ENCODE measurements at places on chromosomes 4 and X.

DNA sequence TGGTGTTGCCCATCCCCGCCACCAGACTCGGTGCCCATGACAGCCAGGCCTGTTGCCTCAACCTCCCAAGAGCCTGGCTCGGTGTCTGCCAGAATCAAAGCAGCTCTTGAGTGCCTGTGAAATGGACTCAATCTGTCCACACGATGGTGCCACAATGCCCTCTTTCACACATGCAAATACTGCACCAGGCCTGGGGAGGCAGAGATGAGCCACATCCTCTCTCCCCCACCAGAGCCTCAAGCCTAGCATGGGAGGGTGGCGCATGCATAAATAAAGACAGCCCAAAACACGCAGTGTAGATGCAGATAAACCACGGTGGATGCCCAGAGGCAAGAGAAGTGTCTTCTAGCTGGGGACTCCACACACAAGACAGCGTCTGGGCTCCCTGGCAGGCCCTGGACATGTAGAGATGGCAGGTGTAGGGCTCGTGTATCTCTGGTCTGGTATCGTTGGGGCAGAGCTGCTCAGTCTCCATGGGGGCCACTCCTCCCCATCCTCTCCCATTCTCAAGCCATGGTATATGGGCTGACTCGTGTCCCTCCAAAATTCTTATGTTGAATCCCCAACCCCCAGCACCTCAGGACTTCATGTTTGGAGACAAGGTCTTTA is 65.6 kb downstream of the JAKMIP1 start:
- peak; percentile 73 for DNase-seq

DNA sequence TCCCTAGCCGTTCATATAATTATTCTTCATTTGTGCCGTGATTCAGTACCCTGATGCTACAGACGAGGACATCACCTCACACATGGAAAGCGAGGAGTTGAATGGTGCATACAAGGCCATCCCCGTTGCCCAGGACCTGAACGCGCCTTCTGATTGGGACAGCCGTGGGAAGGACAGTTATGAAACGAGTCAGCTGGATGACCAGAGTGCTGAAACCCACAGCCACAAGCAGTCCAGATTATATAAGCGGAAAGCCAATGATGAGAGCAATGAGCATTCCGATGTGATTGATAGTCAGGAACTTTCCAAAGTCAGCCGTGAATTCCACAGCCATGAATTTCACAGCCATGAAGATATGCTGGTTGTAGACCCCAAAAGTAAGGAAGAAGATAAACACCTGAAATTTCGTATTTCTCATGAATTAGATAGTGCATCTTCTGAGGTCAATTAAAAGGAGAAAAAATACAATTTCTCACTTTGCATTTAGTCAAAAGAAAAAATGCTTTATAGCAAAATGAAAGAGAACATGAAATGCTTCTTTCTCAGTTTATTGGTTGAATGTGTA is 7.0 kb downstream of the SPP1 start:
- DNase-seq = no peak

- DNase-seq = no peak
Observed at GRCh38 chrX:16807548-16807947, 21.3 kb downstream of the TXLNG start.

- DNase-seq = no peak
Observed at GRCh38 chr4:113407409-113407808, 354.1 kb downstream of the CAMK2D start.

- no peak for DNase-seq
Observed at GRCh38 chrX:129039176-129039575, 484.1 kb downstream of the SMARCA1 start.

DNA sequence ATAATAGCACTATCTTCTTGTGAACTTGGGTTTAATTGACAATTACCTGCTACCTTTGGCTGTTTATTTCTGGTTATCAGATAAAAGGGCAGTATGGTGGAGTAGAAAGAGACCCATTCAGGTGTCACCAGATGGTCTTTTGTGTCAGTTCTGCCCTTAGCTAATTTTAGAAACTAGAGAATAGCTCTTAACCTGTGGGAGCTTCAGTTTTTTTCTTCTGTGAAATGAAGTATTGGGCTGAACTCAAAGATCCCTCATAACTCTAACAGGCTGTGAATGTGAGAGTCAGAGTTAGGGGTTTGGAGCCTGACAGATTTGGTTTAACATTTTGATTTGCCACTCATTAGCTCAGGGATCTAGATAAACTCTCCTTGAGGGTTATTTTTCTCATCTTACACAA is 335.2 kb downstream of the PPP1R2C start:
- DNase-seq = no peak

GRCh38 chr4:110005461-110006056 is 92.9 kb downstream of the EGF start:
- no peak for DNase-seq

GRCh38 chr4:71559957-71560571 is 221.2 kb downstream of the SLC4A4 start:
- no peak for DNase-seq
